ENCODE measurements at places on chromosomes 2 and 18. TPM values are rescaled to one million over a fixed set of nuclear protein-coding genes. Genes with fewer than 3 reads are reported as not detected.

The ACVR1 gene
- total RNA-seq = 54.6 TPM

The FAM161A gene
- total RNA-seq = 2.8 TPM

The COL3A1 gene
- 458 TPM for total RNA-seq

The PROM2 gene
- total RNA-seq = 1.2 TPM

The GPBAR1 gene
- total RNA-seq = 0.55 TPM

The RAB6D gene
- 0.43 TPM for total RNA-seq

The DSEL gene
- total RNA-seq = 16.5 TPM

The KIDINS220 gene
- 47.8 TPM for total RNA-seq
